ENCODE measurements at places on chromosomes 6 and 20.

GRCh38 chr6:17971128-17972073, 16.0 kb downstream of the KIF13A start:
- DNase-seq: no peak

- DNase-seq: no peak
These were observed 18.9 kb downstream of the TFAP2A start for GRCh38 chr6:10395704-10396546.

GRCh38 chr6:119119989-119120388, 41.5 kb upstream of the FAM184A start:
- no peak for DNase-seq

- no peak for DNase-seq
These were observed 89.5 kb downstream of the UBE3D start for GRCh38 chr6:82976179-82976578.
